ENCODE measurements at places on chromosomes 5 and 9.
A peak's percentile ranks its signal among the peaks of the same experiment; 100 is the strongest.

DNA sequence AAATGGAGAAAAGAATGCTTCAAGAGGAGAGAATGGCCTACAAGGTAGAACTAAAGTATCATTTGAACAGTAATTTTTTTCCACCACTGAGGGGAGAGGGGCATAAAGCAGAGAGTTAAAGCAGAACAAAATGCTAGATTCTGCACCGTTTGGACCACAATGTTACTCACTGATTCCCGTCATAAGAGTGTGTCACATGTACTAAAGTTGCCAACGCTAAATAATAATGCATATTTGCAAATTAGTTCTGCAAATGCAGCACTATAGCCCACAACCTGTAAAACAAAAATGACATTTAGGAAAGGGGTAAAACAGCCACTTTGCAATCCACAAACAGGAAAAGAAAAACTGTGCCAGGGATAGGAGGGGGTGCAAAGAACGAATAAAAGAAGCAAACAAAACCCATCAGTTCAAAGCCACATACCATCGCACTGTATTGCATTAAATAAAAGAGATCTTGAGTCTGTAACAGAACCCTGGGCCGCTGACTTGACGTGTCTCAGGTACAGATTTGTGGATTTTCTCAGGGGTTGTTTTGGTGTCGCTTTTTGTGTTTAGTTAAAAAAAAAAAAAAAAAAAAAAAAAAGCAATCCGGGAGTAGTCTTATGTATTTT, 7.7 kb upstream of the NFIB start:
- DNase-seq = no peak

GRCh38 chr5:72013766-72014624, 93.3 kb upstream of the MAP1B start:
- no peak for DNase-seq

DNA sequence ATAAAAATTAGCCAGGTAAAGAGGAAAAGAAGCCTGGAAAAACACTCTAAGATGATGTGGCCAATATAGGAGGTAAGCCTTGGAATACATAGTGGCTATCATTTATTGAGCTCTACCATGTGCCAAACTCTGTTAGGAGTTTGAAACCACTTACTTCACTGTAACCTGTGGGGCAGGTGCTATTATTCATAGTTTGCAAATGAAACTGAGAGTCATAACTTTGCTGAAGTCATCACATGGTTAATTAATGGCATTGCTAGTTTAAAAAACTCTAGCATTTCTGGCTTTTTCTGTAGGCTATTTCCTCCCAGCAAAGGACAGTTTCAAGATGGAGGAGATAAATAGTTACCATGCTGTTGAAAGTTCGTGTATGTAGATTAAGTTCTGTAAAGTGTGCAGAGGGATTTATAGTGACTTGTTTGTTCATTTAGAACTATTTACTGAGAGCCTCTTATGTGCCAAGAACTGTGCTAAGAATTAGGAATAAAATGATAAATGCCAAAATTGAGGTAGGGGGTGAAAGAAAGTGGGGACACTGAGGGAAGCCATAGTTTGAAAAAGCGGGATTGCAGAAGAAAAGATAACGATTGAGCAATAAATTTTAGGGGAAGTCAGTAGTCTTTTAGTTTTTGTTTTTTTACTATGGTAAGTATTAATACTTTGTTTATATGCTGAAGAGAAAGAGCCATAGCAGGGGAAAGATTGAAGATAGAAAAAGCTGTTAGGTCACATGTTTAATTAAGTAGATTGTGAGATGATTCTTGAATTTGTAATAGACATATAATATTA, 57.2 kb downstream of the WDR70 start:
- DNase-seq = no peak

- no peak for DNase-seq
Measured at GRCh38 chr9:4689021-4689420, 9.7 kb downstream of the CDC37L1 start.

DNA sequence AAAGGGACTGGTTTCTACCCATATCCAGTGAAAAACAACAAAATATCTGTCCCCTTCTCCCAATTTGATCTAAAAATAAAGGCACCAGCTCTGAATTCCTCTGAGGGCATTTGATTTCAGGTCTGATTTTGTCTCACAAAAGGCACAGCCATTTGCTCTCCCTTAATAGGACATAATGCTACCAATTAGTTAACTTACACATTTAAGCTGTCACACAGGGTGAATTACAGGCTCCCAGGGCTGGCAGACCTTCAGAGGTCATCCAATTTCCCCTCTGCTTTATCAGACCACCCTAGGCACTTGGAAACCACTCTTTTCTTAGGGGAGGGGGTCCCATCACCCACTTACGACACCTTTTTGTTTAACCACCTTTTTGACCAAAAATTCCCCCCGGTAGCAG, 319.9 kb downstream of the SPOCK1 start:
- no peak for DNase-seq

DNA sequence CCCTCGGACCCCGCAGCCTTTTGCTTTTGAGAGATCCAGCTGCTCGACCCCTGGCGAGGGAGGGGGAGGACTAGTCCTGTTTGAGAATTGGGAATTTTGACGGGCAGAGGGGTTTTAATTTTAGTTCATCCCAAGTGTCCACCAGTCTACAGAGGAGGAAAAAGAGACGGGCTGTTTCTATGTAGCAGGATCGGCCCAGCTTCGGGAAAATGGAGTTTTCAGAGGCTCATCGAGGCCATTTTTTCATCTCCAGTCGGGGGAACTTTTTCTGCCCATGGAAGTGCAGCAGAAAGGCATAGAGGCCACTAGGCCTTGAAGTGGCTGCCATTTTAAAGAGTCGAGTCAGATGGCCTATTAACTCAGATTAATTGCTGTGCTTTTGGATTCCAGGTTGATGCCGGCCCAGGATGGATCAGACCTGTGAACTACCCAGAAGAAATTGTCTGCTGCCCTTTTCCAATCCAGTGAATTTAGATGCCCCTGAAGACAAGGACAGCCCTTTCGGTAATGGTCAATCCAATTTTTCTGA, 1.2 kb downstream of the NSD1 start:
- peak; percentile 36 for DNase-seq

Data from NCI-H187 (cell line).